ENCODE measurements at places on chromosomes 1 and 21. TPM values are rescaled to one million over a fixed set of nuclear protein-coding genes. Genes with fewer than 3 reads are reported as not detected.

Gene ARHGEF16
- 10.6 TPM for total RNA-seq

Gene SPAG17
- total RNA-seq, result 9.9 TPM

Gene MX1
- total RNA-seq, result 211 TPM

Gene GUCA2A
- total RNA-seq, result not detected

Gene TACSTD2
- 69.9 TPM for total RNA-seq

Gene IL20
- total RNA-seq, result not detected

Gene USP21
- 32.2 TPM for total RNA-seq

Gene KLHDC7A
- 1.1 TPM for total RNA-seq

Gene FCRL2
- 1.3 TPM for total RNA-seq

Gene THEM5
- not detected for total RNA-seq

Gene CA14
- 0.38 TPM for total RNA-seq

Gene TPTE
- total RNA-seq, result not detected

Gene LDLRAD1
- total RNA-seq, result 13.7 TPM

Gene TIAM1
- total RNA-seq, result 45.5 TPM

Gene MSH4
- total RNA-seq, result 0.65 TPM

Gene OR2L8
- total RNA-seq, result not detected

Gene LIN28A
- total RNA-seq, result not detected

Gene GPR52
- 2.6 TPM for total RNA-seq

Gene ATAD3C
- 7.8 TPM for total RNA-seq

Gene LCE2A
- not detected for total RNA-seq

Gene TRNP1
- total RNA-seq, result 15.3 TPM

Gene ZZZ3
- total RNA-seq, result 44.5 TPM

Gene FGR
- 193 TPM for total RNA-seq

Gene TMEM52
- 1.4 TPM for total RNA-seq

Gene S100A14
- total RNA-seq, result 138 TPM

Gene GBP6
- 0.68 TPM for total RNA-seq

Gene KANK4
- total RNA-seq, result 4.4 TPM

Gene ZNF683
- total RNA-seq, result 1.2 TPM

Gene TRIM67
- total RNA-seq, result not detected

Gene CTSE
- total RNA-seq, result 63.6 TPM

Gene HCN3
- total RNA-seq, result 4.2 TPM

Gene MXRA8
- 39.3 TPM for total RNA-seq

Gene CCDC18
- 6.7 TPM for total RNA-seq

Gene SPRR4
- not detected for total RNA-seq

Gene WLS
- 85.2 TPM for total RNA-seq

Gene MFSD2A
- total RNA-seq, result 110 TPM

Gene C8A
- total RNA-seq, result not detected

Gene S100A10
- 602 TPM for total RNA-seq

Gene AHCYL1
- 83.9 TPM for total RNA-seq

Gene SLC35F3
- 0.41 TPM for total RNA-seq

Gene ALX3
- not detected for total RNA-seq

Data from lower lobe of right lung (tissue), 2 donors.